Stimulated activated CD4-positive, alpha-beta T cell treated with anti-CD3 and anti-CD28 coated beads, TNF-alpha, amount 100 ng/mL, for 4 hours (primary cell): ENCODE measurements at places on chromosomes 3 and 15.

DNA sequence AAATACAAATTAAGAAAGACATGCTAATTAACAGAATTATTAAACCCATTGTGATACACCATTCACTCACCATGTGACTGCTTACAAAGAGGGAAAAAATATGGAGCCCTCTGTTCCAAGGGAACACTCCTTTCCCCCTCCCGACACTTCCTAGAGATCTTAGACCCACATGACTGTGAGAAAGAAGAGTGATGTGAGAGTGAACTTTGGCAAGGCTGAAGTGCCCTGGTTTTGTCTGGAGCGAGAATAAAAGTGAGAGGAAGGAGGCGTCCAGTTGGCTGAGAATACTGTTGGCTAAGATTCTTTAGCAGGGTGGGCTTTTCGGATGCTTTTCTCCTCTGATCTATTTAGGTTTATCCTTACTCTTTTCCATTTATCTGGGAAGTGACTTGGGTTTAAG, 14.1 kb downstream of the CHL1 start:
- no peak for DNase-seq

DNA sequence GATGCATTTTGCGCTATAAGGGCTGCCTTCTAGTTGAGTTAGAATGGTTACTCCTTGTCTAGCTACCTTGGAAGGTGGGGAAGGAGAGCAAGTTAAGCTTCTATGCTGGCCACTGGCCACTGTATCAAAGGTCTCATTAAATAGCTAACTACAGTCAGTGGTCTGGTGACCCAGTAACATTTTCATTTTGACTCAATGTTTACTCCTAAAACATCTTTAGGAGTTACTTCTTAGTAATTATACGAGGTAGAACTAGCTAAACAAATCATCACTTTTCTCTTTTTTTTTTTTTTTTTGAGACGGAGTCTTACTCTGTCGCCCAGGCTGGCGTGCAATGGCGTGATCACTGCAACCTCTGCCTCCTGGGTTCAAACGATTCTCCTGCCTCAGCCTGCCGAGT, 26.7 kb downstream of the ETV5 start:
- no peak for DNase-seq

DNA sequence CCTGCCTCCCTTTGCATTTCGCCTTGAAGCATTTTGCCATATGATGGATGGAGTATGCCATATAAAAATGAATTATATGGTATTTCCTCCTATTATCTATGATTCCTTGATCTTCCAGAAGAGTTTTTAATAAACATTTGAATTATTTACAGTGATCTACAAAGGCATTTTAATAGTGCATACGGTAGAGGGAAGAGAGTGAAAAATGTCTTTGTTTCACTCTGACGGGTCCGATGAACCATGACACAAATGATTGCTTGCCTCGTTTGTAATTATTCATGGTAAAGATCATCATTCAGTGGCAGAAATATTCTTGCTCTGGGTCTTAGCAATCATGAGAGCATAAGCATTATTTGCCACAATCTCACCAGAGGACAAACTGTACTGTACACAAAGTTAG, 1010.9 kb downstream of the NTRK3 start:
- no peak for DNase-seq

- DNase-seq = no peak
Observed at GRCh38 chr3:133192967-133193366, 154.8 kb downstream of the TMEM108 start.

GRCh38 chr3:28859897-28860296, 421.0 kb upstream of the RBMS3 start:
- DNase-seq = no peak
